ENCODE measurements at places on chromosomes 5 and 9.
A peak's percentile ranks its signal among the peaks of the same experiment; 100 is the strongest.

DNA sequence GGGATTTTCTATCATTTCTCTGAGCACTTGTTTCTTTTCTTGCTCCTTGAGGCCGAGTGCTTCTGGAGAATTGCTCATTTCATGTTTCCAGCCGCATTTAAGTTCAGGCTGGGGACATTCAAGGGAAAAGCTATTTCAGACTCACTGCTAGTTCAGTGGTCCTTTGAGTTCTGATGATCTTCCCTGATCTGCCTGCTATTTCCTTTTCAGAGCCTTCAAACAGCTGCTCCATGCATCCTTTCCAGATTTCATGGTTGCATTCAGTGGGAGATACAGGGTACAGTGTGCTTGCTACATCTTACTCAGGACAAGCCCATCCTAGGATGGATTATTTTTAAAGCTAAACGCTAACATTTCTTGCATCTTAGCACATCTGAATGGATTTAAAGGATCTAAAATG is 14.7 kb downstream of the NDUFS4 start:
- DNase-seq, result no peak

DNA sequence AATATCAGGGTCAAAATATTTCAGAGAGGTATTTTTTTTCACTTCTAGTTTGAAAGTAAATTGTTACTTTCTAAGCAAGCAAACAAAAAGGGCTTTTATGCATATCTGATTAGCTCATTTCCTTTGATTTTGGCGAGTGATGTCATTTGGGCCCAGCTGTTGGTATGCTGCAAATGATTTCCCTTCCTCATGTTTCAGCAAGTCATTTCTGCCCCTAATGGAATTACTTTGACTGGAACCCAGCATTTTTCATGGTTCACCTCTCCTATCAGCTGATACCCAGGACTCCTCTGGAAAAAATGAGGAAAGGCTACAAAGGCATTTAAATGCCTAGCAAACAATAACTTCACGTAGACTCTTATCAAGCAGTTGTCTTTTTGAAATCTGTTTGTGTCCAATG is 500.6 kb downstream of the EBF1 start:
- no peak for DNase-seq

GRCh38 chr9:79173932-79174331 is 397.8 kb upstream of the TLE4 start:
- DNase-seq, result no peak

- DNase-seq, result no peak
Measured at GRCh38 chr5:36691696-36692371, 85.4 kb downstream of the SLC1A3 start.

- peak; percentile 49 for DNase-seq
Measured at GRCh38 chr5:176447591-176447977, 601 bp upstream of the FAF2 start.

DNA sequence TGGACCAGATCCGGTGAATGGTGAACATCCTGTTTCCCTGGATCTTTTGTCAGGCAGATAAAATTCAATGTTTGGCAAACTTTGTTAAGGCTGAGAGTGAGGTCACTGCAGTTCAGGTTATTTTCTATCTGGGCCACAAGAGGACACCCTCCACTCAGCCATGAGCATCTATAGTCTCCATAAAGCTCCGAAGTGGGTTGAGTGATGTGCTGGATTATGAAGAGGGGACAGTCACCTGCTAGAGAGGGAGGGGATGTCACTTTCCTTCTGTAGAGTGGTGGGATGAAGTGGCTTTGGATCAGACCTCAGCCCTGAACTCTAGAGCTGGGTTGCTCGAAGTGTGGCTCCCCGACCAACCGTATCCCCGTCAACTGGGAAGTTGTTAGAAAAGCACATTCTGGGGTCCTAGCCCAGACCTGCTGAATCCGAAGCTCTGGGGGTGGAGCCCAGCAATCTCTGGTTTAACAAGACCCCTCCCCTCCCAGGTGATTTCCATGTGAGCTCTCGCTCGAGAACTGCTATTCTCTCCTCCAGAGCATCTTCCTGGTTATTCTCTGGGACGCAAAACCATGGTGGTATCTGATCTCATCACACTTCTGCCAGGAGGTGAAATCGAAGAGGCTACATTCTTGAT is 31.8 kb upstream of the FGF1 start:
- peak; percentile 9 for DNase-seq

GRCh38 chr5:137309290-137309689 is 189.8 kb downstream of the SPOCK1 start:
- DNase-seq, result no peak

- peak; percentile 39 for DNase-seq
Measured at GRCh38 chr5:148374690-148375360, 8.9 kb upstream of the FBXO38 start.

GRCh38 chr9:124284940-124285441 is 27.2 kb downstream of the NEK6 start:
- no peak for DNase-seq

- no peak for DNase-seq
Measured at GRCh38 chr5:178215280-178216002, 11.1 kb downstream of the HNRNPAB start.

- no peak for DNase-seq
Measured at GRCh38 chr5:65203746-65204145, 278.0 kb downstream of the ADAMTS6 start.

GRCh38 chr5:99141534-99142128 is 212.8 kb upstream of the CHD1 start:
- DNase-seq, result no peak

- DNase-seq, result no peak
Measured at GRCh38 chr5:80195837-80196400, 59.9 kb downstream of the SERINC5 start.

- no peak for DNase-seq
Measured at GRCh38 chr5:66660396-66660795, 64.2 kb downstream of the MAST4 start.

DNA sequence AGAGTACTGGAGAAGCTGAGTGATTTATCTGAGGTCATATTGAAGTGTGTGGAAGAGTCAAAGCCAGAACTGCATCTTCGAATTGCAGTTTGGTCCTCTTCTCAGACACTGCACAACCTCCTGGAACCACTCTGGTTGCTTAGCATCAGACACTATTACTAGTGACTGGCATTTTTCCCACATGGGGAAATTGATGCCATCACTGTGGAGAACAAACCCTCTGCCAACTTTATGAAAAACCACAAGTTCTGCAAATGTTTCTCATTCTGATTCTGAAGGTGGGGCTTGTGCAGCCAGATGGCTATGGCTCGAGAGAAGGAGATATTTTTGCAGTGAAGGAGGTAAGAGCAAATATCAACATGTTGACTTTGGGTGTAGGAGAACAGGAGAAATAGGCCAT is 67.2 kb downstream of the KCTD16 start:
- no peak for DNase-seq

GRCh38 chr9:114989600-114990410 is 59.4 kb upstream of the TNFSF8 start:
- DNase-seq, result no peak

DNA sequence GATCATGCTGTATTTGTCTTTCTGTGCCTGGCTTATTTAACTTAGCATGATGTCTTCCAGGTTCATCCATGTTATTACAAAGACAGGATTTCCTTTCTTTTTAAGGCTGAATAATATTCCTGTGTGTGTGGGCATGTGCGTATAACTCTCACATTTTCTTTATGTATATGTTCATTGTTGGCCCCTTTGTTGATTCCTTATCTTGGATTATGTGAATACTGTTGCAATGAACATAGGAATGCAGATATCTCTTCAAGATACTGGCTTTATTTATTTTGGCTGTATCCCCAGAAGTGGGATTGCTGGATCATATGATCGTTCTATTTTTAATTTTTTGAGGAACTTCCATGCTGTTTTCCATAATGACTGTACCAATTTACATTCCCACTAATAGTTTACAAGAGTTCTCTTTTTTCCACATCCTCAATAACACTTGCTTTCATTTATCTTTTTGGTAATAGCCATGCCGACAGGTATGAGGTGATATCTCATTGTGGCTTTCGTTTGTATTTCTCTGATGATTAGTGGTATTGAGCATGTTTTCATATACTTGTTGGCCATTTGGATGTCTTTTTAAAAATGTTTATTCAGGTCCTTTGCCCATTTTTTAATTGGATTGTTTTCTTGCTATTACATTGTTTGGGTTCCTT is 38.0 kb downstream of the CREBRF start:
- DNase-seq, result peak; percentile 7

DNA sequence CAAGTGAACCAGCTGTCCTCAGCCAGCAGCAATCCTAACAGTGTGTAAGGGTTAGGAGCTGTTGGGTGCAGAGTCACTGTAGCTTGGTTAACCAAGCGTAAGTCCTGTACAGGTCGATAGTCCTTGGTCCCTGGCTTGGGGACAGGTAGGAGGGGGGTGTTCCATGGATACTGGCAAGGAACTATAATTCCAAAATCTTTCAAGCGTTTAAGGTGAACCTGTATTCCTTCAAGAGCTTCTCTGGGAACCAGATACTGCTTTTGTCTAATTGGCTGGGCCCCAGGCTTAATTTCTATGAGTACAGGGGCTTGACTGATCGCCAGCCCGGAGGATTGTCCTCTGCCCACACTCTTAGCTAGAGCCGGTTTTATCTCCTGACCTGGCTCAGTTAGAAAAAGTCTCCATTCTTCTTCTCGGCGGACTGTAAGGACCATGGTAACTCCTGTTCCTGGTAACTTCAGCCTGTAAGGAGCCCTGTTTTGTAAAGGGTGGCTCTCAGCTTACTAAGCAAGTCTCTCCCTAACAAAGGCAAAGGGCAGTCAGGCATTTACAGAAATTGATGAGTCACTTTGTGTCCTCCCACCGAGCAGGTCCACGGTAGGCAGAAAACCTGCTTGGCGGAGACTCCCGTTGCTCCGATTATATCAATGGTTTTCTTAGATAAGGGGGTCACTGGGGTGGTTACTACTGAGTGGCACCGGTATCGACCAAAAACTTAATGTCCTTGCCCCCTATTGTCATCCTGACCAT is 6.0 kb upstream of the ZNF354C start:
- DNase-seq, result no peak

DNA sequence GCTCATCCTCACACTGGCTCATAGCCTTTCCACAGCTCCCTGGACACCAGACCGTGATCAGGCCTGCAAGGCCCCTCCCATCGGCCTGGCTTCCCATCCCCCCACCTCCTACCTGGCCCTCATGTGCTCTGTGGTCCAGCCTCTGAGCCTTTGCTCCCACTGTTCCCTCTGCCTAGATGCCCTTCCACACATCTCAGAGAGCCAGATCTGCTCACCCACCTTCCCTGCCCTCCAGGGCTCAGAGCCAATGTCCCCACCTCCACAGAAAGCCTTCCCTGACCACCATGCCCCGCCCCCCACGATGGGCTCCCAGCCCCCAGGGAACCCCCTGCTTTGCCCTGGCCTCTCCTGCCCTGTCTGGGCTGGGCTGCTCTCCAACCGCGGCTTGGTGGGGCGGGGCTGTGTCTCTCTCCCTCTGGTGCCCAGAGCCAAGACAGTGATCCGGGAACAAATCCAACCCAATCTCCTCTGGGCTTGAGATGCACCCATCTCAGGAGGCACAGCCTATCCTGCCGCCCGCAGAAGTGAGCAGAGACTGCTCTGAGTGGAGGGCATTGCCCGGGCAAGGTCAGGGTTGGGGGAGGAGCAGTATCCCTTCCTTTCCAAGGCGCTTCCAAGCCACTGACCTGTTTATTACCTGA is 1.6 kb downstream of the NINJ1 start:
- DNase-seq, result no peak

DNA sequence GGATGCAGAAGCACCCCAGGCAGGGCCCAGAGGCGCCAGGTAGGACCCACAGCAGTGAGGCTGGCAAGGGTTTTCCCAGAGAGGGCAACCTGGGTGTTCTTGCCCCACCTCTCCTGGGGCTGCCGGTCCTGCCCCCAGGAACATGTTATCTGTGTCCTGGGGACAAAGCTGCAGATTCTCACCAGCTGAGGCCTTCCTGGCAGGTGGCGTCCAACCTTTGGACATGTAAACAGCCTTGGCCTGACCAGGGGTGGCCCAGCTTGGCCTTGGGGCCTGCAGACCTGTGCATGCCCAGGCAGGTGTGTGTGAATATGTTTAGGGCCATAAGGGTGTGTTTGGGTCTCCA is 101.8 kb upstream of the LARP1 start:
- DNase-seq, result no peak

Measured in NCI-H2081 (cell line).